Panc1 (cell line): ENCODE measurements at places on chromosomes 5 and 9. TPM values are rescaled to one million over a fixed set of nuclear protein-coding genes. Genes with fewer than 3 reads are reported as not detected.

The TMED7 gene
- total RNA-seq = 113 TPM

The DNAH5 gene
- 8.0 TPM for total RNA-seq

The ACSL6 gene
- 0.18 TPM for total RNA-seq

The PCA3 gene
- total RNA-seq = not detected

The EQTN gene
- total RNA-seq = not detected

The RETREG1 gene
- total RNA-seq = 0.74 TPM

The PCDHGA11 gene
- total RNA-seq = 0.39 TPM

The SPINK14 gene
- not detected for total RNA-seq

The FGF10 gene
- not detected for total RNA-seq

The LECT2 gene
- not detected for total RNA-seq

The PKD2L2 gene
- not detected for total RNA-seq

DNA sequence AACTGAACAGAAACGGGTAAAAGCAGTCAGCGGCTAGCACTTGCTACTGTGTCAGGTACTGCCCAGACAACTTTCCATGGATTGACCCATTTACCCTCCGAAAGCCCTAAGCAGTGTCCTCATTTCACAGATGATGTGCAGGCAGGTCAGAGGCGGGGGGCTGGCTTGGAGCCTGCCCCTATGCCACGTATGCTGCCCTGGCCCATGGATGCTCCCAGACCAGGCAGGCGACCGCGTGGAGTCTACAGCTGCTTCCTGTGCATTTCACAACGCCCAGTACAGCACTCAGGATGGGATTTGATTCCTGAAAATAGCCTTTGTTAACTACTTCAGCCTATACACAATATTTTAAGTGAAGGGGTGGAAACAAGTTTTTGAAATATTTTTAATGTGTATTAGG lies 202.9 kb downstream of the NXNL2 start:
- no peak for DNase-seq

DNA sequence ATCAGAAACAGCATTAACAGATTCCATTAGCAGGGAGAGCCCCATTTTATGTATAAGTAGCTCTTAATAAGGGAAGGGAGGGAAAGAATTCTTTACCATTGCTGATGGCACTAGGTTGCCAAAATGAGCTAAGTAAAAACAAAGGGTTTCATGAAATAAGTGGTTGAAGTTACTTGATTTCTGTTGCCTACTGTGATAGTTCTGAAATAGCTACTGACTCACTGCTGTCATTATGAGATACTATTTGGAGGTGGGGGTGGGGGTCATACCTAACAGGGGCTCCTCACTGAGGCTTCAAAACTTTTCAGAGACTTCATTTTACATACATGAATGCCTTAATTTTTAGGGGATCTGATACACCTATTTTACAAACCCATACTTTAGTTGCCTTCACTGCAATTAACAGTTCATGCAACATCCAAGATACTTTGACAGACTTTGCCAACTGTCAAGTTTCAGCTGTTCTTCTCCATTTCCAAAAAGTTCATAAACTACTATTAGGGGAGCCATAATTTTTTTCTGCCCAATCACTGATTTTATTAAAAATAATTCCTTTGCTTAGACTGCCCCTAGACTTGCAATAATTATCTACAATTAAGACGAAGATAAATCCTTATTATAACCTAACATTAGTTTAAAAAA lies 4.6 kb downstream of the HOMER1 start:
- no peak for DNase-seq

DNA sequence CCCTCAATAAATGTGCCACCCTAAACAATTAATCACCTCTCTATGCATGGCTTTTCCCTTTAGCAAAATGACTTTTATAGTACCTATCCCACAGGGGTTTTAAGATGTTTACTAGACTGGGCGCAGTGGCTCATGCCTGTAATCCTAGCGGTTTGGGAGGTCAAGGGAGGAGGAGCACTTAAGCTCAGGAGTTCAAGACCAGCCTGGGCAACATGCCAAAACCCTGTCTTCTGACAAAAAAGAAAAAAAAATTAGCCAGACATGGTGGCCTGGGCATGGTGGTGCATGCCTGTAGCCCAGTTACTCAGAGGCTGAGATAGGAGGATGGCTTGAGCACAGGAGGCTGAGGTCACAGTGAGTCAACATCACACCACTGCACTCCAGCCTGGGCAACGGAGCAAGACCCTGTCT lies 13.5 kb downstream of the SH3TC2 start:
- DNase-seq = no peak

- no peak for DNase-seq
Observed at GRCh38 chr5:2688586-2688985, 62.9 kb downstream of the IRX2 start.

- DNase-seq = no peak
Observed at GRCh38 chr5:35313291-35313690, 83.0 kb upstream of the PRLR start.

DNA sequence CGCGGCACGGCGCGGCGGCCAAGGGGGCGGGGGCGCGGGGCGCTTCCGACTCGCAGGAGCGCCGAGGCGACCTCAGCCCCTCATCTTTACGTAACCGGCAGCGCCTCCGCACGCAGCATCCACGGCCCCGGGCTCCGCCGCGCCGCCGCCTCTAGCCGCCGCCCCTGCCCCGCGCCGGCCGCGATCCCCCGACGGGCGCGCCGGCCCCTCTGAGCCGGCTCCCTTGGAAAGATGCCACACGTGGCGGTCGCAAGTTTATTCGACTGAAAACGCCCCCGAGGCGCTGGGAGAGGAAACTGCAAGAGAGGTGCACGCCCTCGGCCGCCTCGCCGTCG lies 1.0 kb downstream of the KLF9 start:
- DNase-seq = no peak

- no peak for DNase-seq
Observed at GRCh38 chr9:38033941-38034340, 35.1 kb downstream of the SHB start.

- DNase-seq = no peak
Observed at GRCh38 chr9:69888856-69889585, 68.4 kb downstream of the CFAP95 start.

GRCh38 chr9:129412814-129413536 lies 207.9 kb downstream of the C9orf50 start:
- DNase-seq = peak; percentile 12

DNA sequence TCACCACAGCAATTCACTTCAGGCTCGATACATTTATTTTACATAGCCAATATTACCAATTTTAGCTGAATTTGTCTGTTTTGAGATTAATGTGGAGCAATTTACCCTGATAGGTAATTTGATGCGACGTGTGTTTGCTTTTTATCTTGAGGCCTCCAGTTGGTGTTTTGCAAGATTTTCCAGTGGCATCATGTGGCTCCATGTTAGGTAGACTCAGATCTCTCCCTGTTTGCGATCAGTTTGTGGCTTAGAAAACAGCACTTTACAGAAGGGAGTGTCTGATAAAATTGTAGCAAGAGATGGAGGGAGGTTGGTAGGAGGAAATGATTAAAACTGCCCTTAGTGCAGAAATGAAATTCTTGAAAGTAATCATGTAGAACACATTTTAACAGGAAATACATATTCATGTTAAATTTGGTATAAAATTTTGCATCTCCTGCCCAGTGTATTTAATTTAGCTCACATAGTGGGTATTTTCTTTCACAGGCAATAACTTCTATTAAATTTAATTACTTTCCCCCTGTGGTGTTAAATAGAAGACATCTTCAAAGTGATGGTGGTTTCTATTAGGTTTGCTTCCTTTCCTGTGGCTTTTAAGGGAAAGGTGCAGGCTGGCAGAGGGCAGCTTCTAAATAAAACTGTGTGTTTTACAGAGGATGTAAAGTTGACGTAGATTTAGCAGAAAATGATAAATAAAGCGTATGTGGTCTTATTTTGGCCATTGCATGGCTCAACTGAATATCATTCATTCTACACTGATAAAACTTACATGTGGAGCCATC lies 135.8 kb downstream of the KDM4C start:
- no peak for DNase-seq

DNA sequence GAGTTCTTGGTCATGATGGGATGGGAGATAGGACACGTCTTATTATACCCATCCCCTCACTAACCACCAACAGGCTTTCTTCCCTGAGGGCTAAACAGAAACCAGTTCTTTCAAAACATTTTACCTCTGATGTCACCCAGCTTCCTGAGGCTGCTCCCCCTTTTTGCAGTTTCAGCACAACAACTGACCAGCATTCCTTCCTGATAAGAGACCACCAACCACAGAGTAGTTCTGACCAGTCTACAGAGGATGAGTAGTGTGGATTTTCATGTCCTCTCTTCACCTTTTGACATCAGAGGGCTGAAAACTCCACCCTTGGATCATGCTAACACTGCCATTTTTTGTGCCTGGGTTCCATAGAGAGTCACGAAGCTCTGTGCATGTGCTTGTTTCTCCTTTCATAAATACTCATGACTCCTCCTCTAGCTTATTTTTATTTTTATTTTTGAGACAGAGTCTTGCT lies 82.6 kb downstream of the OSTF1 start:
- no peak for DNase-seq

- no peak for DNase-seq
Observed at GRCh38 chr9:18032636-18033035, 441.3 kb upstream of the ADAMTSL1 start.

DNA sequence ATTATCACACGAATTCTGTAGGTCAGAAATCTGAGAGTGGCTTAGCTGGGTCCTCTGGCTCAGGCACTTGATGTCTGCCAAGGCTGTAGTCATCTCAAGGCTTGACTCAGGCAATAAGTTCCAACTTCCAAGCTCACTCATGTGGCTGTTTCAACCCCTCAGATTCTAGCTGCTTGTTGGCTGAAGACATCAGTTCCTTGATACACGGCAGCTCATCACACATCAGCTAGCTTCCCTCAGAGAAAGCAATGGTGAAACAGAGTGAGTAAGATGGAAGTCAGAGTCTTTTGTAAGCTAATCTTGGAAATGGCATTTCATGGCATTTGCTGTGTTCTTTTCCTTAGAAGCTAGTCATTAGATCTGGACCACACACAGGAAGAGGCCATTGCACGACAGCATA lies 204.2 kb upstream of the PTGER4 start:
- no peak for DNase-seq

GRCh38 chr5:33272288-33272687 lies 168.5 kb upstream of the TARS1 start:
- DNase-seq = peak; percentile 86

- no peak for DNase-seq
Observed at GRCh38 chr9:136854842-136855460, 2.8 kb downstream of the MAMDC4 start.

GRCh38 chr9:5892456-5893133 lies 1.9 kb downstream of the MLANA start:
- DNase-seq = no peak

- no peak for DNase-seq
Observed at GRCh38 chr5:174837919-174838902, 113.8 kb downstream of the MSX2 start.

- DNase-seq = no peak
Observed at GRCh38 chr5:135153661-135154060, 119.6 kb upstream of the PITX1 start.

DNA sequence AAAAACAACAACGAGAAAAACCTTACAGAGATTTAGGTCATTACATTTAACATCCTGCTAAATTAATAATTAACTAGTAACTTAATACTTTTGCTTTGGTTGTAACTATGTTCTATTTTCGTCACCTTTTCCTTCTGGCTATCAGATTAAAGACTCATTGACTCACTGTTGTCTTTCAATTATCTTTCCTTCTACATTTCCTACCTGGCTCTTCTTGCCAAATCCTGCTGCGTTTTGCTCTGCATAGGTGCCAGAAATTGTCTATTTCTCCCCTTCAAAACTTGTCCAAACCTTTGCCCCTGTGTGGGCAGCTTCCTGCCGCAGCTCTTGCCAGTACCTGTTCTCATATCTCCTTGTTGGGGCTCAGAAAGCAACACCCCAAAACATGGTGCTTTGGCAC lies 235.5 kb upstream of the ZNF608 start:
- DNase-seq = no peak
